H1 (cell line): ENCODE measurements at places on chromosomes 7 and 10. TPM values are rescaled to one million over a fixed set of nuclear protein-coding genes. Genes with fewer than 3 reads are reported as not detected.

The CCT6A gene
- total RNA-seq: 260 and 272 TPM in 2 replicates

The FAM25A gene
- not detected in 2 replicates for total RNA-seq

The ING3 gene
- total RNA-seq: 13.9 and 17.7 TPM in 2 replicates

The MSMB gene
- not detected in 2 replicates for total RNA-seq

The ANKRD1 gene
- total RNA-seq: not detected in 2 replicates

The MMP21 gene
- not detected in 2 replicates for total RNA-seq

The CALCR gene
- total RNA-seq: 3.0 and 3.6 TPM in 2 replicates

The CDHR3 gene
- total RNA-seq: 5.9 and 6.4 TPM in 2 replicates
